ENCODE measurements at places on chromosomes 16 and 17. TPM values are rescaled to one million over a fixed set of nuclear protein-coding genes. Genes with fewer than 3 reads are reported as not detected.

DNA sequence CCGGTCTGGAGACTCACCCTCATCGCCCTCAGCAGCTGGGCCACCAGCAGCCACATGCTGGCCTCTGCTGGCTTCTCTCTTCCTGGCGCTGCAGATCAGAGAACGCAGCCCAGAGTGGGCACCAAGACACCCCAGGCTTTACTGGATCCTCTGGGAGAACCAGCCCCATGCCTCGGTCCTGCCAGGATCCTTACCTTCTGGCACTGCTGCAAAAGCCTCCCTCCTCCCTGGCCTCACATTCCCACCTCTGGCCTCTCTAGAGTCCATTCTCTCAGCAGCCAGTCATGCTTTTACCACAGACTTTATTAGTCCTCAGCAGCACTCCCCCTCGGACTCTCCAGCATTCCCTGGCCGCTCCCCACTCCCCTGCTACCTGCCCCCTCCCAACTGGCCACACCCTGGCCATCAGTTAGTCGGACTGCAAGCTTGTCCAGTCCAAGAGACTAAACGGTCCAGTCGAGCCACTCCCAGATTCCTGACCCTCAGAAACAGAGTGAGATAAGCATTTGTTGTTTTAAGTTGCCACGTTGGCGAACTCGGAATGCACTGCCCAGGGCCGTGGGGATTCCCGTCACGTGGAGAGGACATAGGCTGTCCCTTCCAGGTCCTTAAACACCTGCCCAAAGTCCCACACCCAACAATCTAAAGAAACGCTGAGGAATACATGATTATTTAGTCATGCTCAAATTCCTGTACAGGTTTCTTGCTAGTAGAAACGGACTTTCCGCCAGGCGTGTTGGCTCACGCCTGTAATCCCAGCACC, 5.9 kb upstream of the SPG7 start:
- no peaks in the 10 kb centered on the region for H3K27me3 ChIP-seq
- no peaks in the 10 kb centered on the region for H3K36me3 ChIP-seq
- H3K4me1 ChIP-seq = peaks cover 21% of the 10 kb centered on the region
- DNase-seq = no peak
- H3K4me3 ChIP-seq = no peak overlapping the region

DNA sequence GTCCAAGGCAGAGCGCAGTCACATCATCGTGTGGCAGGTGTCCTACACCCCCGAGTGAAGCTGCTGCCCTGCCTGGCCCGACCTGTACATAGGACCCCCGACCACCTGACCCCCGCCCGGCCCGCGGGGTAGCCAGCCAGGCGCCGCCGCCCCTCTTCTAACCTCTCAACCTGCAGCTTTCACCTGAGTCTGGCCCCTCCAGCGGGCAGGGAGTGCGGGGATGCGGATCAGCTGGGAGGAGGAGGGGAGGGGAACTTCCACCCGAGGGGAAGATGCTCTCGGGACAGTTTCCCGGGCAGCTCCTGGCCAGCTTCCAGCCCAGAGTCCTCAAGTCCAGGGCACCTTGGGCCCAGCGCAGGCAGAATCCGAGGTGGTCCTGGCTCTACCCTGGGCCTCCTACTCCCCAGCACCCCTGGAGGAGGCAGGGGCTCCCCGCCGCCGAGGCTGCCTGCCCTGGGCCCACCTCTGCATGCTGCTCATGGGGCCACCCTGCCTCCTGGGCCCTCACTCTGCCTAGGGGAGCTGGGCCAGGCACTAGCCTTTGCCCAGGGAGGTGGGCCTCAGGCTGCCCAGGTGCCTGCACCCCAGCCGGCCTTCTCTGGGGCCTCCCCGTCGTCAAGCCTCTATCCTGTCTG, 2.5 kb downstream of the NME3 start:
- no peak overlapping the region for H3K27ac ChIP-seq
- H3K4me1 ChIP-seq = peaks cover 5% of the 10 kb centered on the region
- H3K27me3 ChIP-seq = no peaks in the 10 kb centered on the region
- no peak overlapping the region for H3K4me3 ChIP-seq
- H3K36me3 ChIP-seq = no peaks in the 10 kb centered on the region
- DNase-seq = no peak

DNA sequence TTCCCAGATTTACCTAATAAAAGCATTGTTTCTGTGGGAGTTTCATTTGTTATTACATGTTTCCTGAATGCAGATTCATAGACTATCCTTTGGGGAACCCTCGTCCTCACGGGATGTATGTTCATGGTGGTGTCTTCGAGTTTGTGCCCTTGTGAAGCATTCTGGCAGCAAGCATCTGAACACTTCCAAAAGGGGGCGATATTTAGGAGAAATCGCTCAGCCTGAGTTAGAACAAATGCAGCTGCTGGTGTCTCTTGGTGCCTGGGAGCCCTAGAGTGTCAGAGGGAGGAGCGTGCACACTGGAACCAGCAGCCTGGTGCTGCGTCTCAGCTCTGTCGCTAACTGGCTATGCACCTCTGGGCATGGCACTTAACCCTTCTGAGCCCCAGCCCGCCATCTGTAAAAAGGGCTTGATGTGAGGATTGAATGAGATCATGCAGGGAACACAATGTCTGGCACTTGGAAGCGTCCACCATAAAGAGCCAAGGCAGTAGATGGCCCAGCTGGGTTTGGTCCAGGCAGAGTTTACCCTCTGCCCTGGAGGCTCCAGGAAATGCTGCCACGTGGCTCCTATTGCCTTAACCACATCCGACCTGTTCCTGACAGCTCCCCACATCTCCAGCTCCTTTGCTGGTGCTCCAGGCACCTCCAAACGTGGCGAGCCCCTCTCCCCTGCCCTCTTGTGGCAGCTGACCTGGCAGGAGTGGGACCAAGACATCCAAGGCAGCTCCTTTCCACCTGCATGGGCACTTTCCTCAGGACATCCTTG, 25.0 kb upstream of the C16orf78 start:
- H3K27ac ChIP-seq = no peak overlapping the region
- no peak for DNase-seq
- no peaks in the 10 kb centered on the region for H3K4me1 ChIP-seq
- no peaks in the 10 kb centered on the region for H3K27me3 ChIP-seq
- H3K36me3 ChIP-seq = no peaks in the 10 kb centered on the region

- H3K36me3 ChIP-seq = no peaks in the 10 kb centered on the region
- H3K4me3 ChIP-seq = no peak overlapping the region
- H3K27me3 ChIP-seq = no peaks in the 10 kb centered on the region
- H3K4me1 ChIP-seq = peaks cover under 1% of the 10 kb centered on the region
These were observed 9.0 kb upstream of the CCDC154 start for GRCh38 chr16:1453316-1453715.

DNA sequence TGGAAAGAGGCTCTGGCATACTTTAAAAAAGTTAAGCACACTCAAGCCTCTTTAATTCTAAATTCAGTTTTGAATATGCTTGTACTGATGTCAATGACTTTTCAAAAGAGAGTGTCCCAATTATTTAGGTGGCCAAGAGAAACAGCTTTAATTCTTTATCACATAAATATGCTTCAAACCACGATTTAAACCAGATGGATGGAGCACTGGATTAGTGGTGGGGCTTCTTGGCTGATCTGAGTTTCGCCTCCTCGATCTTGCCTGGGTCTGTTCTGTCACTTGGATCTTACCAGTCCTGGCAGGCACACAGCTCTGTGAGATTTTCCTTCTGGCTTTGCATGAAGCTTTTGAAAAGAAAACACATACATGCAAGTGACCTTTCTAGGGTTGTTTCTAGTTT, 467.8 kb downstream of the MAF start:
- no peaks in the 10 kb centered on the region for H3K36me3 ChIP-seq
- no peaks in the 10 kb centered on the region for H3K4me1 ChIP-seq
- no peak for DNase-seq
- no peak overlapping the region for H3K4me3 ChIP-seq
- no peaks in the 10 kb centered on the region for H3K27me3 ChIP-seq

GRCh38 chr16:83939266-83939855, 13.7 kb upstream of the OSGIN1 start:
- no peaks in the 10 kb centered on the region for H3K4me1 ChIP-seq
- no peaks in the 10 kb centered on the region for H3K27me3 ChIP-seq
- no peak overlapping the region for H3K27ac ChIP-seq
- no peak for DNase-seq

DNA sequence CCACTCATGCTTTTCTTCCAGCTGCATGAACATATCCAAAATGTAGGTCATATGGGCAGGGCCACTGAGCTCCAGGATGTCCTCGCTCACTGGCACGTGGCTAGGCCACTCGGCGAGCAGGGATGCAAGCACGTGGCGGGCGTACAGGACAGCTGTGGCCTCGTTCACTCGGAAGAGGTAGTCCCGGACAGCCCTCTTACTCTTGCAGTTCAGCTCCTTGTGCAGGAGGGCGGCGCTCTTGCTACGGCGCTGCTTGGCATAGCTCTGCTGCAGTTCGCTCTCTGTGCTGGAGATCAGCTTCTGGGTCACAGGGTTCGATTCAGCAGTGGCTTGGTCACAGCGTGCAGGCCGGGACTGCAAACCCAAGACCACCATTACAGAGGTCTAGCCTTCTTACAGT, 53.1 kb upstream of the ATP2A3 start:
- no peaks in the 10 kb centered on the region for H3K27me3 ChIP-seq
- DNase-seq = no peak
- H3K4me3 ChIP-seq = no peak overlapping the region
- H3K4me1 ChIP-seq = no peaks in the 10 kb centered on the region
- H3K36me3 ChIP-seq = peaks cover 29% of the 10 kb centered on the region

GRCh38 chr16:23491490-23492391, 18.6 kb downstream of the GGA2 start:
- no peak overlapping the region for H3K27ac ChIP-seq
- peaks cover 61% of the 10 kb centered on the region for H3K36me3 ChIP-seq
- H3K27me3 ChIP-seq = no peaks in the 10 kb centered on the region
- no peaks in the 10 kb centered on the region for H3K4me1 ChIP-seq

DNA sequence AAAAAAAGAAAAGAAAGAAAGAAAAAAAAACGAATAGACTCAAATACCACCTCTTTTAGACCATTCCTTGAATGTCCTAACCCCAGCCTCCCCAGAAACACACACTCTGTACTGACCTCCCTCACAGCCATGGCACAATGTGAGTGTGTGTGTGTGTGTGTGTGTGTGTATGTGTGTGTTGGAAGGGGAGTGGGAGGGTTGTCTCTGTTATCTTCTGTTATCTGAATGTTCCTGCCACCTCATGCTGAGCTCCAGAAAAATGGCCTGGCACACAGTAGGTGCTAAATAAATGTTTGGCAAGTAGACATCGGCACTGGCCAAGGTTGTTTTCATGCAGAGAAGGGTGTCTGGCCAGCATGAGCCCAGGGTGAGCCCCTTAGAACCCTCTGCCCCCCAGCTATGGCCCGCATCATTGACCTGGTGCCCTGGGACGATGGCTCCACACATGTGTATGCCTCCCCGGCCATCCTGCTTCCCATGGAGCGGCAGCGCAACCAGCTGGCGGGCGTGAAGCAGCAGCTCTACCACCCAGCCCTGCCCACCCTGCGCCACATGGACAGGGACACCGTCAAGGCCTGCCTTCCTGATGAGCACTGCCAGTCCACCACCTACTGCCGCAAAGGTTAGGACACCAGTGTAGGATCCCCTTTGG, 6.6 kb upstream of the CNGB1 start:
- H3K4me1 ChIP-seq = no peaks in the 10 kb centered on the region
- no peak overlapping the region for H3K4me3 ChIP-seq
- H3K27me3 ChIP-seq = no peaks in the 10 kb centered on the region

- H3K27me3 ChIP-seq = 0 out of 2 replicates have a peak, but pooled peaks cover 2% of the 10 kb centered on the region
- no peak overlapping the region for H3K4me3 ChIP-seq
- no peak for DNase-seq
- no peaks in the 10 kb centered on the region for H3K36me3 ChIP-seq
These were observed 14.2 kb downstream of the GAS7 start for GRCh38 chr17:10183931-10184930.

GRCh38 chr17:62763891-62764600, 44.1 kb downstream of the MARCHF10 start:
- no peak for DNase-seq
- H3K36me3 ChIP-seq = no peaks in the 10 kb centered on the region
- H3K4me1 ChIP-seq = no peaks in the 10 kb centered on the region
- peaks cover 1% of the 10 kb centered on the region for H3K27me3 ChIP-seq

DNA sequence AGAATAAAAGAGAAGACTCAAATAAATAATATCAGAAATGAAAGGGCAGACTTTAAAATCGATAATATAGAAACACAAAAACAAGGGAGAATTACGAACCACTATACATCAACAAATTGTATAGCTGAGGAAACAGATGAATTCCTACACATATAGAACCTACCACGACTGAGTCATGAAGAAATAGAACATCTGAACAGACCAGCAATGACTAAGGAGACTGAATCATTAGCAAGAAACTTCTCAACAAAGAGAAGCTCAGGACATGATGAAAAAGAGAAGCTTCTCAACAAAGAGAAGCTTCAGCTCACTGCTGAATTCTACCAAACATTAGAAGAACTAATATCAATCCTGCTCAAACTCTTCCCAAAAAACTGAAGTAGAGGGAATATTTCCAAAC, 255.9 kb downstream of the CEP112 start:
- H3K27ac ChIP-seq = no peak overlapping the region
- H3K27me3 ChIP-seq = no peaks in the 10 kb centered on the region
- H3K36me3 ChIP-seq = no peaks in the 10 kb centered on the region

DNA sequence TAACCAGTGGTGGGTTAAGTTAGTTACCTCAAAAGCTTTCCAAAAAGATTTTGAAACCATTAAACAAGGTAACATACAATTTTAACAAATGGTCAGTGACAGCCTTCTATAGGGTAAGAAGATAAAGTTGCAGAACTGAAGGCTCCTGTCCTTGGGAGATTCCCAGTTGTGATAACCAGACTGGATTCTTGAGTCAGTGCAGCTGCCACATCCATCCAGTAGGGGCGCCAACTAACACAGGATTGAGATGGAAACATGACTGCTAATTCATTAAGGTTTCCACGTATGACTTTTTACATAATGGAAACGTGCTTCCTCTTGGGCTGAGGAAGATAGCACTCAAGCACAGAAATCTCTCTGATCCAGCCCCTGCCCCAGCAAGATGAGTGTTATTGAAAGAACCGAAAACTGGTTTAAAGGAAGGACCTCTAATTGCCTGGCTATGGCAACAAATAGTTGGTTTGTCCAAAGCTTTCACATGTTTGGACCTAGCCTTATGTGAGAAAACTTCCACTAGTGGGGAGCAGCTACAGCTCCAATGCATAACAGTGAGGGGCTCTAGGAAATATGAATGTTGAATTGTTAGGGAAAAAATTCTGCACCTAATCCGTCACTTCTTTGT, 269.8 kb upstream of the MYOCD start:
- H3K27me3 ChIP-seq = no peaks in the 10 kb centered on the region
- H3K36me3 ChIP-seq = no peaks in the 10 kb centered on the region
- no peaks in the 10 kb centered on the region for H3K4me1 ChIP-seq
- no peak overlapping the region for H3K27ac ChIP-seq
- H3K4me3 ChIP-seq = no peak overlapping the region

The G6PC1 gene
- not detected for polyA plus RNA-seq

The KRT39 gene
- polyA plus RNA-seq = not detected

The CDH15 gene
- polyA plus RNA-seq = not detected

The CAPNS2 gene
- not detected for polyA plus RNA-seq

The TP53TG3F gene
- polyA plus RNA-seq = not detected

Measured in GM12878 (cell line).